ENCODE measurements at places on chromosomes 16 and 17. TPM values are rescaled to one million over a fixed set of nuclear protein-coding genes. Genes with fewer than 3 reads are reported as not detected.

- DNase-seq, result no peak
These were observed 111.7 kb upstream of the FOXF1 start for GRCh38 chr16:86398622-86399021.

DNA sequence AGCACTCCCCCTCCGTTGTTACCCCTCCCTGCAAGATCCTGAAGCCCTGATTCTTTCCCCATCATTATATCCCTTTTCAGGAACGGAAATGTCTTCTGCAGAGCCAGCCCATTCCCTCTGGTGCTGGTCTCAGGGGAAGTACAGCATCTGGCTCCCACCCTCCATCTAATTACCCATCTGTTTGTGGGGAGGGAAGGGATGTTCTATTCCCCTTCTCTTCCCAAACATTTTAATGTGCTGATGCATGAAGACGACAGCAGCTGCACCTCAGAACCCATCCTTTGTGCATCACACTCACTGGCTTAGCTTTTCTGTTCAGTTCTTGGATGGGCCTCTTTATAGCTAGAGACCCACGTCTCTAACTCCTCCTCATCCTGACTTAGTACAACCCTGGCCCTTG is 367.2 kb downstream of the CDH13 start:
- DNase-seq, result peak; percentile 61

- no peak for DNase-seq
These were observed 17.3 kb downstream of the XYLT1 start for GRCh38 chr16:17453364-17454038.

GRCh38 chr17:73431401-73432205 is 119.8 kb upstream of the CDC42EP4 start:
- no peak for DNase-seq

Gene TNP2
- not detected for total RNA-seq

Gene DNAAF1
- total RNA-seq, result 0.56 TPM

Gene ZNF267
- total RNA-seq, result 10.0 TPM

Gene PRRT2
- 91.0 TPM for total RNA-seq
